ENCODE measurements at places on chromosomes 1 and 21.

DNA sequence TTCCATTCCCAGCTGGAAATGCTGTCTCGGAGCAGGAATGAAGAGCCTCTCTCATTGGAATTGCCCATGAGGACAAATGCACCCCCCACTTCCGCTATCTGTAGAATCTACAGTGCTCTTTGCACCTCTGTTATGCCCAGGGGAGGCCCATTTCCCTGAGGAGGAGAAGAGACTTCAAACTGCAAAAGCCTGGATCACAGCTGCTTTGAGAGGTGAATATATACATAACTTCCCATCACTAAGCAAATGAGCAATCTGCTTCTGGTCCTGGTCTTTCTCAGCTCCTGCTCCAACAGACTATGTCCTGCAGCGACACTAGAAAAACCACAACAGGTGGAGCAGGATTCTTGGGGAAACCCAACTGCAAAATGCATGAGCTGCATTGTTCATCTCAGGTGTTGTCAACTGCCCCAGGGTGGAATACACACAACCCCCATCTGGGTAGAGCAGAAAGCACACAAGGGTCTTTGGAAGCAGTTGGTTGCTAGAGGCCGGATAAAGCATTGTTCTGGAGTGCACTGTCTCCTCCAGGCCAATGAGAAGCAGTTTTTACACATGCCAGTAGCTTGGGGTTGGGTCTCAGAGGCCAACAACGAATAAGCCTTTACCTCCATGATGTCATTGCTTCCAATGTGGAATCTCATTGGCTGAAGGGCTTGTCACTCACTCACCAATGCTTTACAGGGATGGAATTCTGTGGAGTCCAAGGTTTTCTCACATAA, 67.7 kb upstream of the RAB4A start:
- no peak for DNase-seq

- DNase-seq, result no peak
Measured at GRCh38 chr1:113861641-113862040, 9.9 kb downstream of the PTPN22 start.

DNA sequence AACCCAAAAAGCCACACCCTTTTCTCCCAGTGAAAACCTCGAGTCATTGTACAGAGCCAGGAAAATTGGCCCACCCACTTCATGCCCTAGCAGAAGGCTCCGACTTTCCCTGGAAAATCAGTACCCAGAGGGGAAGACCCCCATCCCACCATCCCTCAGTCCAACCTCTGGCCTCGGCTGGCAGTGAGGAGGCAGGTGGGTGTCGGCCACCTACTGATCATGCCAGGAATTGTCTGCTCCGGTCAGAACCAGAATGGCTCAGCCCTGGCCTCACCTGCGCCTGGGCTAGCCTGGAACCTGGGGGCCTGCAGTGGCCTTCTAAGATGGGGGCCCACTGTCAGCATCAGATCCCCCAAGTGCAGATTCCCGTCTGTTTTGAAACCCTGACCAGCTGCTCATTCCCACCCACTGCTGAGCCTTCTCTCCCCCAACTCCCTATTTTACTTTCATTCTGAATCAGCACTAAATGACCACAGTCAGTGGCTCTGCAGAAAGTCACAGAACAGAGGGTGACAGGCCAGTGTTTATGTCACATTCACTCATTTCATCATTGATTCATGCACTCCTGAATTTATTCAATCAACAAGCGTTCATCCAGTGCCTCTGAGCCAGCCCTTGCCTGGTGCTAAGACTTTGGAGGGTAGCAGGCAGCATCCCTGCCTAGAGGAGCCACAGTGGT, 3.0 kb upstream of the S100A9 start:
- no peak for DNase-seq

DNA sequence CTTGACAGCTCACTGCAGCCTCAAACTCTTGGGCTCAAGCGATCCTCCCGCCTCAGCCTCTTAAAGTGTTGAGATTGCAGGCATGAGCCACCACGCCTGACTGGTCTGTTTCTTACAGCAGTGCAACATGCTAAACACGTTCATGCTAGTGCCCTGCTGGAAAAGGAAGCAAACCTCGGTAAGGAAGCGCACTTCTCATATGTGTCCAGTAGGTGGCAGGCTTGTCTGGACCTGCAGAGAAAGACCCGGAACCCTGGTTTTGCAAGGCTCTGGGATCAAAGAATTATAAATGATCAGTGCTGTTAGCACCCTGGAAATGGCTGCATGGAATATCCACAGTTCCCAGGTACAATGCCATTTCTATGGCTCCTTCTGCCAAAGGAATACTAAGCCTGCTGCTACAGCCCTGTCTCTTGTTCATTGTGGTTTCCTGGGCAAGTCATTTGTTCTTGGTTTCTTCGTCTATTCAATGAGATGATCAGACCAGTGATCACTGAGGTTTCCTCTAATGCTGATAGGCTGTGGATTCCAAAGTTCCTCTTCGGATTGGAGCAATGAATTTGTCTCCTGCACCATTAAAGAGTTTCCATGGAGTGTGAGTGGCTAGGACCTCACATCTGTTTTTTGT, 15.9 kb downstream of the RNU5D-1 start:
- DNase-seq, result peak; percentile 80

GRCh38 chr1:5681654-5682053, 310.6 kb downstream of the NPHP4 start:
- no peak for DNase-seq

GRCh38 chr1:98839840-98840239, 164.8 kb downstream of the PLPPR5 start:
- no peak for DNase-seq

DNA sequence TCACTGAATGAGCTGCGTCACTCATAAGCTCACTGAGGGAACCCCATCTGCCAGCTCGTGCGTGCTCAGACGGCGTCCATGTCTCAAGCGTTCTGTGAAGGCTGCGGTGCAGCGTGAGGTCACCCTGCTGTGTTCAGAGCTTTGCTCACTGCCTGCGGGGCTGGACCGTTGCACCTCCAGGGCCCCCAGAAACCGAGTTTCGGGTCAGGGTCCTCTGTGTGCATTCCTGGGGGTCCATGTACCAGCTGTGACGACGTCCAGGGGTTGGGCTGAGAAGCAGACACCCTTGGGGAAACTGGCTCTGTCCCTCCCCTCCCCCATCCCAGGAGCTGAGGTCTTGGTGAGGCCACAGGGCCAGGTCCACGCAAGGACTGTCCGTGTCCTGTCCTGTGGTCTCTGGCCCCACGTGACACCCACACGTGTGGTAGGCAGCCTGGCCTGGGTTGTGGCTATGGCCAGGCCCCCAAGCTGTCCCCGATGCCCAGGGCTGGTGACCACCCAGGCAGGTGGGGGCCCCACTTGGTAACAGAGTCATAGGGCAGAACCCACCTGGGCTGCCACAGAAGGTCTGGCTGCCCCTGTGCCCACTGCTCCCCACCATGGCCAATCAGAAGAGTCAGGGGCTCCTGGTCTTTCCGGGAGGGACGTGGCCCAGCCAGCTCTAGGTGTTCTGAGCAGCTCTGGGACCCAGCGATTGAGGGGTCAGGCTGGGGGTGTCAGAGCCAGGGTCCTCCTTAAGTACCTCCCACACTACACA, 24.4 kb downstream of the FTCD start:
- DNase-seq, result no peak

- DNase-seq, result no peak
Measured at GRCh38 chr1:197911111-197911856, 5.9 kb upstream of the LHX9 start.

- DNase-seq, result no peak
Measured at GRCh38 chr1:186500804-186501203, 39.9 kb upstream of the PDC start.

DNA sequence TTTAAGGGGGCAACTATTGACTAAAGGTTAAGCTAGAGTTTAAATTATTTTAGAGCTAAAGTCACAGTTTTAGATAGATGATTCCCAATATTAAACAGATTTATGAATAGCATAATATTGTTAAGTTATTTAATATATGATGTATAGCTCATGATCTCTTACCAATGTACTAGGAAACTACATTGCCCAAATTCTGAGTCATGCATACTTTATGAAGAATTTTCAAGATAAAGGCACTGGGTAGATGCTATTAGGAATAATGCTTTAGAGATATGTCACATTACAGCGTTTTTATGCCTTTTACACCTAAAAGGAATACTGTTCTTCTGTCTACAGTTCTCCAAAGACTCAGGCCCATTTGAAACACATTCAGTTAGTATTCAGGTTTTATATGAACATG, 215.1 kb downstream of the NCAM2 start:
- DNase-seq, result no peak

GRCh38 chr21:31267644-31268043, 76.4 kb downstream of the TIAM1 start:
- DNase-seq, result no peak

- no peak for DNase-seq
Measured at GRCh38 chr1:93690341-93690740, 8.7 kb upstream of the BCAR3 start.

DNA sequence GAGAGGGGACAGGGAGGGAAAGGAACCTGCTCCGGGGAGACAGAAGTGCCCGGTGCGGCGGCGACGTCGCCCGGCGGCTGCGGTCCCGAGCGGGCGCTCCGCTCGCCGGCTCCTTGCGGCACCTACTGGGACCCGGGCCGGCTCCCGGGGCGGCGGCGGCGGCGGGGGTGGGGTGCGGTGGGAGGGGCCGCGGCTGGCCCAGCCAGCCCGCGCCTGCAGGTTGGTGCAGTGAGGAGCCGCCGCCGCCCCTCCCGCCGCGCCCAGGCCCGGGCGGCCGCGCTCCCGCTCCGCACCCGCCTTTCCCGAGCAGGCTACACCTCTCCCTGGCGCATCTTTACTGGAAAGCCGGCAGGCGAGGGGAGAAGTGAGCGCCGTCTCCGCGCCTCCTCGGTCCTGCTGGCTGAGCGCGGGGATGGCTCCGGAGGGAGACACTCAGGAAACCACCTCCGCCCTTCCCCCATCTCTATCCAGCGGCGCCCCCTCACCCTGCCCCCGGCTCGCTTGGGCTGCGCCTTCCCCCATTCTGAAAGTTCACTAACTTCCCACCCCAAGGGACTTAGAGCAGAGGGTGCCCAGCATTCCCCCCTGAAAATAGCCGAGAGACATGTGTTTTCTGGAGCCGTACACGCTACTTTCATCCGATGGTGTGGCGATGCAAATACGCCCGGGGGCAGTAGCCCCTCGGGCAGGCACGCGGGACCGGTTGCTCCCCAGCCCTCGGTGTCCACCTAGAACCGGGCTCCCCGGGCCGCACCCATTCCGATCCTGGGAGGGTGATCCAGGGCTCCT, at the start of gene PLD5:
PLD5 (minus strand) TSS at position 127 of the 789 bp plus-strand sequence.
- no peak for DNase-seq

DNA sequence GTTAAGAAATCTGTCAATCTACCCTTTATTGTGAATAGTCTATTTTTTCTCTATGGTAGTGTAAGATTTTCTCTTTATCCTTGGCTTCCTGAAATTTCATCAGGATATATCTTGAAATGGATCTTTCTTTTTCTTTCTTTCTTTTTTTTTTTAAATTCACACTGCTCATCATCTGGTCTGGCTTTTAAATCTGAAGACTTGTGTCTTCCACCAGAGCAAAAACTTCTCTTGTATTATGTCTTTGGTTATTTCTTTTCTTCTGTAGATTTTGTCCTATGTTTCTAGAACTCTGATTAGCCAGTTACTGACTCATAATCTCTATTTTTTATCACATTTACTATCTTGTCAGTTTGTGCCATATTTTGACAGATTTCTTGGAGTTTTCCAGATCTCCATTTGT, 133.8 kb upstream of the LMO4 start:
- DNase-seq, result no peak

DNA sequence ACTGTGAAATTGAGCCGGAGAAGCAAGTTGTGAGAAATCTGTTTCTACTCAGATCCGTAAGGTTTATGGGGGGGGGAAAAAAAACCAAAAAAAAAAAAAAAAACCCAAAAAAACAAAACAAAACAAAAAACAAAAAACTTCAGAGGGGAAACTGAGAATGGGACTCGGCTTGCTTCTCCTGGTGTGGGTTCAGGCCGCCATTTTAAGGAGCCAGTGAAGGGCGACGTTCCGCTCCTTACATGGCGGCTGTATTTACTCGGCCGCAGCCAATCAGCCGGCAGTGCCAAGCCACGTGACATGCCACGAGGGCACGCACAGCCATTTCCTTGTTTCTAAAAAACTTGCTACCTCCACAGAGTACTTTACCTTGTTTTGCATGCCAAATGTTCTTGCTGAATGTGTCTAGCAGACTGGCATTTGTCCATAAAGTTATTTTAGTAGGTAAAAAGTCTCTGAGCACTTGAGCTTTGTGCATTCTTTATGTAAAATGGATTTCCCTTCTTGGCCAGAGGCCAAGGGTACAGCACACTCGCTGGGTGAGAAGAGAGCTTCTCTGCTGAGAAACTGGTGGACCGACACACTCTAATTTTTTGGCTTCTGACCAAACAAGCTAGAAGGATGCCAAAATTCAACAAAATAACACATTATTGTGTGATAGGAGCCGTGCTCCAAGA, 101.8 kb downstream of the NFIA start:
- DNase-seq, result no peak

DNA sequence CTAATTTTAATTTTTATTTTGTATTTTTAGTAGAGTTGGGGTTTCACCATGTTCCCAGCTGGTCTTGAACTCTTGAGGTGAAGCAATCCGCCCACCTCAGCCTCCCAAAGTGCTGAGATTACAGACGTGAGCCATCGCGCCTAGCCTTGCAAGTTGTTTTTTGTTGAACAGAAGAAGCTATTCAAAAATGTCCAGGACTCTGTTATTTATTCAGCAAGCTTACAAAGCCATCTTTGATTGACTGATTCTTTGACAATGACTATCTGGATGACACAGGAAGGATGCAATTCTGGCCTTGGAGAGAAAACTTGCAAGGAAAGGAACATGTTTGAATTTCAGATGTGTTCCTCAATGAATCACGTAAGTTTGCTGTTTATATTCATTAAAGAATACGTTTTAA, 63.5 kb downstream of the MAP3K7CL start:
- no peak for DNase-seq

GRCh38 chr1:95095833-95096217, 21.3 kb upstream of the TLCD4 start:
- DNase-seq, result no peak

DNA sequence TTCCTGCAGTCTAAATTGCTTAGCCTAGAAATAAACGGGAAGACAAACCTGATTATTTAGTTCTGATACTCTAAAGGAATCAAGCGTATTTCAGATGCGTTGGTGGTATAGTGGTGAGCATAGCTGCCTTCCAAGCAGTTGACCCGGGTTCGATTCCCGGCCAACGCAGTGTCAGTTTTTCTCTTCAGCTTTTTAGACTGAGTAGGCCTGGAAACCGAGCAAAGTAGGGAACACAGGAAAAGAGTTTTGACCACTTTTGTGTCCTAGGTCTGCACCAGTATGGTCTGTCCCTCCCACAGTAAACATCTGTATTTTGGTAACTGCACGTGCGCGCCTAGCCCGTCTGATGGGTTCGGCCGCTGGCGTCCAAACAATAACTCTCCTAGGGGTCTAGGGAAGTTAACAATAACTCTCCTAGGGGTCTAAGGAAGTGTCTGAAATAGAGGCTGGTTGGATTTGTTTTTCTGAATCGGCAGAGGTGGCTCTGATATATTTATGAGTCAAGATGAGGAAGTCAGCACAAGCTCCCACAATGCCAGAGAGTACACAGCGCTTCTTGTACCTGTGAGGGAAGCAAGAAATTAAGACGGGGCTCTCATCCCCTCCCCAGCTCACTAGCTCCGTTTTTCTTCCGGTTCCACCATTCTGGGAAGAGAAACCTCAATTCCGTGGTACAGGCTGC, 15.6 kb upstream of the HJV start:
- peak; percentile 89 for DNase-seq

All from activated CD4-positive, alpha-beta T cell treated with anti-CD3 and anti-CD28 coated beads, Interleukin-2, Interleukin-4, amounts not matched to agents 100 ng/mL and 50 ng/mL, durations not matched to agents 16 hours and 8 hours (primary cell).